ENCODE measurements at places on chromosomes 6 and 20.

DNA sequence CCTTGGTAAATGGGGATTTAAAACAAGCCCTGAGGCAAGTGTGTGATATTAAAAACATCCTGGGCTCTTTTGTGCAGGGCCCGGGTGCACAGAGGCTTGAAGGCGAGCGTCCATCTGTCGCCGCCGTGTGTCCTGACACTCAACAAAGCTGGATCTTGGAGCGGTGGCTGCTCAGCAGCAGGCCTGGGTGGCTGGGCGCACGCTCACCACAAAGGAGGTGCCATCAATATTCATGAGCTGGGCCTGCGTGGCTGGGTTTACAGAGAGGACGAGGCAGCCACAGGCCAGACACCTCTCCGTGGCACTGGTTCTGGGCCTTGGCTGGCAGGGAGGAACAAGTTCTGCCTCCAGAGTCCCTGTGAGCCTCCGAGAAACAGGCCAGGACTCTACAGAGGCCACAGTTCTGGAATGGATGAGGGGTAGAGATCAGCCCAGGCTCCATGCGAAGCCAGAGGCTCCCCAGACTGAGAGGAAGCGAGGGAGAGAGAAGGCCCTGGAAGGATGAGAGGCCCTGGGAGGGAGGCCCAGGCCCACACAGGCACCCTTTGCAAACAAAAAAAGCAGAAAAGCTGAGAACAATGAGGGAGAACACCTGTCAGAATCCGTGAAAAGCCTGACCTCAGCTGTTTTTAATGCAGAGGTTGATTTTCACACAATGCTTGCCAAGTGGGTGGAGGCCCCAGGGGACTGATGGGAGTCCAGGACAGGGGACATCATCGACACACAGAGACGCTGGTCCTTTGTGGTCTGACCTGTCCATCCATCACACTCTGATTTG is 21.9 kb downstream of the BHLHE23 start:
- no peak for DNase-seq

DNA sequence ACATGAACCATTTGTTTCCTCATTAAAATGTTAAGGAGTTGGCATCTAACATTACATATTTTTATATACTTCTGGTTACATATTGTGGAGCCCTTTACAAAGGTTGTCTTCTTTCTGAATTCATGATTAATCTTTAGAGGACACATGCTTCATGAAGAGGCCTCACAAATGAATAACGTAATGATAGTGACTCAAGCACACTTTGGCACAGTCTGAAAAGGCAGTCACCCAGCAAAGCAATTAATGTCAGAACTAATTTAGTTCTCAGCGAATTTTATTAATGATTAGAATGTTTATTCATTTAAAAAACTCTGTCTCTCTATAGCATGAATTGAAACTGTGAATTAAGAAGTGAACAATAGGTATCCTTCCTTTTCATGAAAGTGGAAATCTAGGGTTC is 854.2 kb downstream of the PHF3 start:
- DNase-seq = no peak

DNA sequence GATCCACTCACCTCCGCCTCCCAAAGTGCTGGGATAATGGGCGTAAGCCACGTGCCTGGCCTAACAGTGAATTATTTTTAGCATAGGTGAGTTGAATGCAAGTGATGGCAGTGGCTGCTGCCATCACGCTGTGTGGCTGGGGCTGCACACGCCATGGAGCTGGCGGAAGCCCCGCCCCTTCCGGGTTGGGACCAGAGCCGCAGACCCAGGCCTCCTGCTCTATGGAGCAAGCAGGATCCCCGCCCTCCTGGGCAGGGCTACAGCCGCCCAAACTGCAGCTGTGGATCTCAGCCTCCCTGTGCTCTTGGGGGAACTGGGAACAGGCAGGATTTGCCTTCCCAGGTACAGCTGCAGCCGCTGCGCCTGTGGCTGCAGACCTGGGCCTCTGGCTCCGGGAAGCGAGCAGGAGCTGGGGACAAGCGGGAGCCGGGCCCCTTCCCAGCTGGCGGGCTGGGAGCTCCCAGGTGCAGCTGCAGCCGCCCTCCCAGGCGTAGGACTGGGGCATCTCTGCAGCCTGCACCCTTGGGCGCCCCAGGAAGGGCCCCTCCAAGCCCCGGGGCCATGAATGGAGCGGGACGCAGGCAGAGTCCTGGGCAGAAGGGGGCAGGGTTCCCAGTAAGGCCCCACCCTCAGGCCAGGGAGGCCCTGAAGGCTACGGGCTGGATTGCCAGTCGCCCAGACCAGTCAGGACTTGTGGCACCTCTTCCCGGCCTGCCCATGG is 30.9 kb upstream of the SLA2 start:
- DNase-seq = no peak

- DNase-seq = no peak
Observed at GRCh38 chr6:8780653-8781052, 345.3 kb upstream of the SLC35B3 start.

- no peak for DNase-seq
Observed at GRCh38 chr20:37335642-37336368, 10.1 kb upstream of the SRC start.

- DNase-seq = no peak
Observed at GRCh38 chr6:31091680-31092079, 20.7 kb downstream of the C6orf15 start.

- DNase-seq = no peak
Observed at GRCh38 chr20:61970357-61970756, 95.3 kb downstream of the TAF4 start.

DNA sequence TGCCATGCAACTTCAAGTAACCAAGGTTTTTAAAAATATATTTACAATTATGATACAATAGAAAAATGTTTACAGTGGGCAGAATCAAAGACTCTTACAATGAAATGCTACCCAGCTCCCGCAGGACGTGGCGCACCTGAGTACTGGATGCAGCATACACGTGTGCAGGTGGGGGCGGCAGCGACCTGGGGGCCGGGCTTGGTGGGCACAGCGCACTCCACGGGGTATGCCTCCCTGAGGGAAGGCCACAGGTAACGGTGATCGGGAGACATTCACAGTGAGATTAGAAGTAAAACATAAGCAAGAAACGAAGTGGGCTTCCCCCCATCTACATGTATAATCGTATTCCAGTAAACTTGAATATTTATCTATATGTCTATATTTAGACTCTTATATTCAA is 54.2 kb downstream of the WDR27 start:
- no peak for DNase-seq

- DNase-seq = no peak
Observed at GRCh38 chr20:23534801-23535593, 33.3 kb downstream of the CST9L start.

- no peak for DNase-seq
Observed at GRCh38 chr6:54700158-54700557, 146.4 kb upstream of the FAM83B start.

GRCh38 chr6:131754088-131754487 is 43.3 kb upstream of the CTAGE9 start:
- DNase-seq = no peak

DNA sequence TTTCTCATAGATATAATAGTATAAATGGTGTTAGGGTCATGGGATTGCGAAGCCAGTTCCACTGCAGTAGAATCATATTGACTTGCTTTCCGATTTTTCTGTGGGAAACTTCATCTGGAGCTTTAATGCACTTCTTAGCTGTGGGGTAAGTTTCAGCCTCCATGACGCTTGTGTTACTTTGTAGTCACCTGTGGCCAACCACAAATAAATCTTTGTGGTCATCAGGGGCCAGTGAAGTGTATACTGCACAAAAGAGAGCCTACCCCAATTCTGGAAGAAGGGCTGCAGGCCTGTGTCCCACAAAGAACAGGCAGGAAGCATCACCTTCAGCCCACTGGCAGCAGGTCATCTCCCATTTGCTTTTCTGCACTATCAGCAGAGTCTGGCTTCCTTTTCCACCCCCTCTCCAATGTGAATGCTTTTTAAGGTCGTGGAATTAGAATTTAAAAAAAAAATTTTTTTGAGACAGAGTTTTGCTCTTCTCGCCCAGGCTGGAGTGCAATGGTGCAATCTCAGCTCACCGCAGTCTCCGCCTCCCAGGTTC is 32.0 kb downstream of the MTHFD1L start:
- no peak for DNase-seq

GRCh38 chr20:59665656-59666555 is 61.6 kb downstream of the PHACTR3 start:
- no peak for DNase-seq

DNA sequence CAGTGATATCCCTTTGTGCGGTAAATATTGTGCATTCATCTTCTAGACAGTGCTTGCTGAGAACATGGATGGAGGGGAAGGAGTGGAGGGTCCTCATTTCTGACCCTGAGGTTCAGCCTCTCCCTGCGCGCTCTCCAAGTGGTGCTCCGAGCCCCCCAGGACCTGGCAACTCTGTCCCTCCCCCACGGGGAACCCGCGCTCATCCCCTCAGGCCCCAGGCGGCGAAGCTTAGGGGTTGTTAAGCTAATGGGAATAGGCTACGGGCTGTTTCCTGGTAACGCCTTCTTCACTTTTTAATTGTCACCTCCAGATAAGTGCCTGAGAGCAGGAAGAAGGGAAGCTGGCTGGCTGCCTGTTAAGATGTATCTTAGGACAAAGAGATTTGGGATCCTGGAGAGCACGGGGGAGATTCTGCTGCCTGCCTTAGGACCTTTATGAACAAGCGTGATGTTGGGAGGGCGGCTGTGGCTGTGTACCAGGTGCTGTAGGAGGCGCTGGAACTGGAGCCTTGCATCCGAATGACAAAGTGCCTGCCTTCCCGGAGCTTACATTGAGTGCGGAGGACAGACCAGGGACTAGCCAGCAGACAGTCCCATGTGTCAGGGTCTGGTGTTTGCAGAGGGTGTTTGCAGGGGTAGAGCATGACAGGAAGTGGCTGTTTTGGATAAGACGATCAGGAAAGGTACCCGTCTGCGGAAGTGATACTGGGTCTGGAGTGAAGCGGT is 11.7 kb downstream of the TSHZ2 start:
- DNase-seq = no peak

GRCh38 chr20:50928469-50928868 is 2.8 kb downstream of the ADNP start:
- DNase-seq = no peak

DNA sequence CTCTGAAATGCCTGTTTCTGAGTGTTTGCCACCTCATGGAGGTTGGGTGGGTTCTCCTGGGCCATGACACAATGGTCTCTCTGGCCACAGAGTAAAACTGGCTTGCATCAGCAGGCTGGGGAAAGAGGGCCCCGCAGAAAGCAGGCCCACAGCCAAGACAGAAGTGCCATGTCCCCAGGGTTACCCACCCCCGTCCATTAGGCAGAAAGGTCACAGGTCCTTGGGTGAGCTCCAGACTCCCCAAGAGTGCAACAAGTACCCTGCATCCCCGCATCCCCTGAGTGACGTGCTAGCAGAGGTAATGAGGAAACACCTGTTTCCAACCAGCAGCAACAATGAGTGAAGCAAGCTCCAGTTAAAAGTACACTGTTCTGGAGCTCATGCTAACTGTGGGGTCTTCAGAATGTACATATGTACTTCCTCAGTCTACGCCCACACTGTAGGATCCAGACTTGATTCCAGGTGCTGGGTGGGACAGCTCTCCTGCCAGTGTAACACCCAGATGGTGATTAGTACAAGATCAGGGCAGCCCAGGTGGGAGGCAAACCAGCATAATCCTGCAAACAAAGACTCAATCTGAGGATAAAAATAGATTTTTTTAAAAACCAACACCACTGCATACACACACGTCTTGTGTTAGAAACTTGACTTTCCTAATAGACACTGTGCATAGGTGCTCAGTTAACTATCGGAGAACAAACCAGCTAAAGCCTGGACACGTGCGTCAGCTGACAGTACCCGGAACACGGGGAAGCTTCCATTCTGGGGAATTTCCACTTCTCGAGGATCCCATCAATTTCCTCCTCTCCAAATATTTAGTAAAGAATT is 31.5 kb downstream of the RRBP1 start:
- DNase-seq = no peak

DNA sequence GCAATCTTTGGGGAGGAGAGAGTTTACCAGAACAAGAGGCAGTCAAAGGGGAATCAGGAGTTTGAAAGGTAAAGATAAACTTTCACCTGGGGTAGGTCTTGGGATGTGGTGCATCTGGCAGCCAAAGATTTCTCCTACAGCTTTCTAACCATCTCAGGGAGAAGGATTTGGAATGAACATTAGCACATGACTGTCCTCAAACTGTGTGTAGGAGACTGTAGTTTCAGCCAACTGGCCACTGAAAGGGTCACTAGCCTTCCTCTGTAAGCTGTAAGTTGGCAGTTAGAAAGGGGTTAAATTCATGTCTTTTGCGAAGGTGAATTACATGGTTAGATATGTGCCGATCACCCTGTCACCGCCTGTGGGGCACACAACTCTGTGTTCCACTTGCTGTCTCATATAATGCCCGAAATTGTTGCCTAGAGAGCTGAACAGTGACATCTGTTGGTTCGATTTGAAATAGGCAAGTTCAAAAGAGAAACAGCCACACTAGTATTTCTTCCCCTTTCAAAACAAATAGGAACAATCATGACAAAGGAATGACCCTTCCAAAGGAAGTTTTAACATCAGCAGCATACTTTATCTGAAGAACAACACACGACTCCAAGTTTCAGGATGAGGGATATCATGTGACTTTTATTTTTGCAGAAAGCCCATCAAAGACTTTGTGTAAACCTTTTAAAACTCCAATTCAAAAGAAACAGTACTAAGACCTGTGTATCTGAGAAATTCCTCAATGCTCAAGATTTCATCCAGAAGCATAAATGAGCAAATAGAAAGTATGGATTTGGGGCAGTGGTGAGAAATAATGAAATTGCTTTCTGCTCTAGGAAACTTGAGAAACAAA is 1.1 kb upstream of the OPN5 start:
- DNase-seq = no peak

DNA sequence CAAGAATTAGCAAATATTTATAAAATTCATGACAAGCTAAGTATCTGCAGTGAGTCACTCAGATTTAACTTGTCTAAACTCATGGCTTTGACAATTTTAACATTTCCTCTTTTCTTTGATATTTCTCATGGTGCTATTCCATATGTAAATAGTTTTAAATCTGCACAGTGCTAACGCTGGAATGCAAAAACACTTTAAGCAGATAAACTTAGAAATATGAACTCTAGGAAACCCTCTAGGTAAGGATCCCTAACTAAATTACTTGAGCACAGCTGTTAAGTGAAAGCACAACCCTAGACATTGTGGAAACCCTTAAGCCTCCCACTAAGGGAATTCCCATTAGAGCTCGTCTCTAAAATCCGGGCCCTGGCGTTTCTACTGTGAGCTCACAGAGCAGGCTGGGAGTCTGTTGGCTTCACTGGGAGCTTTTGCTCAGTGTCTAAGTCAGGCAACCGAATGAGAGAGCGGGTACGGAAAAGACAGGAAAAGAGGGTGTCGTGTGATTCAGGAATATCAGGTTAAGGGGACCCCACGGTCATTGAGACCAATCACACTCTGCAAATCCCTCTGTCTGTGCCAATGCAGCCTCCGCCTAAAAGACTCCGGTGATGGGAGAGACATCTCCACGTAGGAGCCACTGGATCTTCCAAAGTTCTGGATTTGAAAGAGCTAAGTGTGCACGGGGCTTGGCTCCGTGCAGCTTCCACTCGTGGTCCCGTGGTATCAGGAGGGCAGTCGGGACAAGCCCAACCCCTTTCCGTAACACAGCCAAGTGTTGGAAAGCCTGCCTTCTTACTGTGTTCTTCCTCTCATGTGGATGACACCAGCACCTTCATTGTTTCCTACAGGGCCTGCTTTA is 112.3 kb upstream of the RPS6KA2 start:
- DNase-seq = no peak
